ENCODE measurements at places on chromosomes 3 and 15.

- no peak for DNase-seq
Observed at GRCh38 chr15:67829647-67830504, 4.6 kb downstream of the SKOR1 start.

GRCh38 chr15:42759093-42759492, 22.2 kb upstream of the CDAN1 start:
- DNase-seq, result no peak

GRCh38 chr15:33737687-33738601, 230.4 kb upstream of the CHRM5 start:
- DNase-seq, result peak; percentile 7

- DNase-seq, result no peak
Observed at GRCh38 chr3:174342171-174342570, 517.0 kb upstream of the NAALADL2 start.

- DNase-seq, result no peak
Observed at GRCh38 chr15:88187195-88187594, 69.3 kb downstream of the NTRK3 start.

DNA sequence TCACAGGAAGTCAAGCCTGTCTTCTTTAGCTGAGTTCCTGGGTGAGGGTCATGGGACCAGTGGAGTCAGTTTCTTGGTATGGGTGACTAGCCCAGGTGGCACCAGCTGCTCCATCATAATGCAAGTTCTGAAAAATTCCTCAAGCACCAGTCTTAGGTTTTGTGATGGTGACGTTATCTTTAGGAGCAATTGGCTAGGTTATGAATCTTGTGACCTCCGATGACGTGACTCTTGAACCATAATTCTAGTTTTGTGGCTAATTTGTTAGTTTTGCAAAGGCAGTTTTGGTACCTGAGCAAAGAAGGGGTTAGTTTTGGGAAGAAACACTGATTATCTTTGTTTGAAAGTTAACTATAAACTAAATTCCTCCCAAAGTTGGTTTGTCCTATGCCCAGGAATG, 608.4 kb downstream of the VGLL3 start:
- DNase-seq, result no peak

DNA sequence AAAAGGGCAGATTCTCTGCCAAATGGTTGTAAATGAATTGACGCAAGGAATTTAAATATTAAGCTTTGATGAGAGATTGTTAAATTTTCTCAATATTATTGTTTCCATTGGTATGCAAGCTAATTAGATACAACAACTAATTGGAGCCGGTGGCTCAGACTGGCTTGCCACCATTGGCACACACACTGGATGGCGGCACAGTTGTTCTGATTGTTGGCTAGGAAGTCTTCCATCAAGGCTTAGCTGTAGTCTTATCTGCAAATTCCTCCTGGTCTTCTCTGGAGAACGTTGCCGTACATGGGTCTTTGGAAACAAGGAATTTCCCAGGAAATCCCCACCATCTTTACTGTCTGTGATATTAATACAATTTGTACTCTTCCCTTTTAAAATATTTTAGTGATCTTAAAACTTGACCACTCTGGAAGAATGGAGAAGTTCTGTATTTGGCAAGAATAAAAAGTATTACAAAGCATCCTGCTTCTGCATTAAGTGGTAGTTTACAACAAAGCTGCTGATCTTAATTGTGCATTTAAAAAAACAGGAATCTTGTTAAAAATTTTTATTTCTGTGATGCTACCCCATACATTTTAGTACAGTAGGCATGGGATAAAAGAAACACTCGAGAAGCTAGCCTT, 126.5 kb downstream of the UBE2E2 start:
- no peak for DNase-seq

DNA sequence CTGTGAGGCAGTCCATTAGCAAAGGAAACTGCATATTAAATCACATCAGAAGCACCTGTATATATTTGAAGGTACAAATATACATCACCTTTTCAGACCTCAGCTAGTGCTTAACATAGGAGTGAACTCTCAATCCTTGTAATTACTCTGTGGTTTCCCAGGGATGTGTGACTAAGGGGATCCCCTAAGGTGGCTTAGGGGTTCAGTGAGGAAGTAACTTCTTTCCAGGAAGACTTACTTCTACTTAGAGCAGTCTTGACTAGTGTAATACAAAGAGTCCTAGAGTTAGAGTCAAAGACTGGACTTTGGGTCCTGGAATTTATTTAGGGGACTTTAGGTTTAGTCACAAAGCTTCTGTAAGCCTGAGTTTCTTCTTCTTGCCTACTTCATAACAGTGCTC, 8.7 kb upstream of the SUMF1 start:
- DNase-seq, result no peak

DNA sequence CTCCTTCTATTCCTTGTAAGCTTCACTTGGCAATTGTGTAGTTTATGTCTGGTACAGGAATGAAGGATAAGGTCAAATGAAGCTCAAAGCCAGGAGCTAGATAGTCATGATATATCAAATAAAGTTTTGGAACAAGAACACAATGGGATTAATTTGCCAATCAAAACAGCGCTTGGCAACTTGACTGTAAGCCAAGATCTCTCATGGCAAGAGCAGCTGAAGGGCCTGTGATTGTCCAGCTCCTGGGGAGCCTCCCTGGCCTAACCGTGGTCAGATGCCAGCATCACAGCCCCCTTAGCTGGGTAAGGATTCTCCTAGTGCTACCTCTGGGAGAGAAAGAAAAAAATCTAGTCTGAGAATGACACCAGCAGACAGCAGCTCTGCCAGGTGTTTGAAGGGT, 97.2 kb downstream of the LIPC start:
- DNase-seq, result no peak

DNA sequence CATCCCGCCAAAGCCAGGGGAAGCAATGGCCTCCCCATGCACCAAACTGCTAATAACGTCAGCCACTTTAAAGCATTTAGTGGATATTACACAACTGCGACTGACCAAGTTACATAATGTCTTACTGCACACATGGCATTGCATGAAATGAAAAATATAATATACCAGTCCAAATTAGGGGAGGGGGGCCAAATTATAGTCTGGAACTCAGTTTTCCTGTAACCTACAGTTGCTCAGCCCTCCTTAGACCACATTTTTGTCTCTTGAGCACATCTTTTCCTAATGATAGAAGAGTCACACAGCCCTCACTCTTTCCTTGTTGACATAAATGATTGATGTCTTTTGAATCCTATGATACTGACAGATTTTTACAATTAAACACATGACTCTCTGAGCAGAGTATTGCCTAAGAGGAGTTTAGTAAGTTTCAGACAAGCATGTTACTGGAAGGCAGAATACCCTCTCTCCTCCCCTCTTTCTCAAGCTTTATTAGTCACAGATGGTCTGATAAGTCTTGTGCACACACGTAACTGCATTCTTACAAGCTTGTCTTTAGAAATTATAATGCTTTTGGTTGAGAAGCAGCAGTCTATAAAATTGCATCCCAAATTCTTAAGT, 1.1 kb upstream of the PLD1 start:
- no peak for DNase-seq

DNA sequence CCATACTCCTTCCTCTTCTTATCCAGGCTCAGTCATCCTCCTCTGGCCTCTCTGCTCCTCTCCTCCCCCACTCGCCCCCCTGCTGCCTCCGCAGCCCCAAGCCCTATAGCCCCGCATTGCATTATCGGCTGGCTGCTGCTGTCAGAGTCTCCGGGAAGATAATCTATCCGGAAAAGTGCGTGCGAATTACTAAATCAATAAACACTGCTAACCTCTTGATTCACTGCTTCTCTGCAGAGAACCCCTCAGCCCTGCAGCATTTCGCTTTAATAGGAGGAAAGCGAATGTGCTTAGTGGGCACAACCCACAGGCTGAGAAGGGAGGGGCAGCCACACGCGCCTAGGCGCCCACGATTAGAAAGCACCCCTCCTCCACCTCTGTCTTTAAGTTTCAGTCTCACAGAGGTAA, 167.6 kb downstream of the ABHD5 start:
- no peak for DNase-seq

- DNase-seq, result no peak
Observed at GRCh38 chr3:71662568-71662967, 62.6 kb downstream of the EIF4E3 start.

DNA sequence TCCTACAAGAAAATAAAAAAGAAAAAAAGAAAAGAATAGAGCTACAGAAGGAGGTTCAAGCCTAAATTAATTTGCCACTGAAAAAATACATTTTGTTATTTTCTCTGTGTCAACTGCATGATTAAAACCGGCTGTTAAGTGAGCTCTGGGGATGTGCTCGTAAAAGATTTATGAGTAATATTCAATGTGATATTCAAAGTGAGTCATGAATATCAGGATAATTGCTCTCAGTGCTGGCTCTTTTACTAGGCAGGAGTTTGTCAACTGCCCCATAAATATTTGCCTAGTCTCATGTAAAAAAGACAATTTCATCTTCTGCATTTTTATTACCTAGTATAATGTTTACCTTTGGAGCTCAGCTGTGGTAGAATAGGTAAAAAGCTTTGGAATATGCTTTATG, 78.9 kb downstream of the CDIN1 start:
- DNase-seq, result no peak

GRCh38 chr15:24877174-24877573, 77.6 kb upstream of the SNRPN start:
- DNase-seq, result no peak

DNA sequence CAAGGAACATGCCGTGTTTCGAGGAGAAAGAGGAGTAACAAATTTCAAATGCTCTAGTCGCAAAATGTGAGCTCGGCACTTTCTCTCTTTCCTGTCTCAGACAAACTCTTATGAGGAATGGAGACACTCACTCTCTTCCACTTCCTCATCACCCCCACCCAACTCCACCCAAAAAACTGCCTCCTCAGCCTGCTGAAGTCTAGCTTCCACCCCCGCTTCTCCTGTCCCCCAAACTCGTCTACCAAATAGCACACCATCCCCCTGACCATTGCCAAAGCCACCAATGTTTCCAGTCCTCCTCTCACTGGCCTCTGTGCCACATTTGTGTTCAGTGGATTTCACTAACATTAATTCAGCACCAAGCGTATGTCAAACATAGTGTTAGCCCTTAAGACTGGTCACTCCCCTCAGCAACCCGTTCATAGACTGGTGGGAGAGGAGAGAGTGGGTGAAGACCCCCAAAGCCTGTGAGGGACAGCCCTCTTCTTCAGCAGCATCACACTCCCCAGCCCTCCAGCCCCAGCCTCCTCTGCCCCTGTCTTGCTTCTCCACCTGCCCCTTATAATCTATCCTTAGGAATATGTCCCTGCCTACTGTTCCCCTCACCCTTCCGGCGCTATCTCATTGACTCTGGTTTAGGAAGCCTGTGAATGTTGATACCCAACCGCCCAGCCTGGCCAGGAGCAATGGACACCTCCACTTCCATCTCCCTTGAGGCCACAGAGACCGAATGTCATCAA, 77.3 kb downstream of the FAM174B start:
- DNase-seq, result no peak

DNA sequence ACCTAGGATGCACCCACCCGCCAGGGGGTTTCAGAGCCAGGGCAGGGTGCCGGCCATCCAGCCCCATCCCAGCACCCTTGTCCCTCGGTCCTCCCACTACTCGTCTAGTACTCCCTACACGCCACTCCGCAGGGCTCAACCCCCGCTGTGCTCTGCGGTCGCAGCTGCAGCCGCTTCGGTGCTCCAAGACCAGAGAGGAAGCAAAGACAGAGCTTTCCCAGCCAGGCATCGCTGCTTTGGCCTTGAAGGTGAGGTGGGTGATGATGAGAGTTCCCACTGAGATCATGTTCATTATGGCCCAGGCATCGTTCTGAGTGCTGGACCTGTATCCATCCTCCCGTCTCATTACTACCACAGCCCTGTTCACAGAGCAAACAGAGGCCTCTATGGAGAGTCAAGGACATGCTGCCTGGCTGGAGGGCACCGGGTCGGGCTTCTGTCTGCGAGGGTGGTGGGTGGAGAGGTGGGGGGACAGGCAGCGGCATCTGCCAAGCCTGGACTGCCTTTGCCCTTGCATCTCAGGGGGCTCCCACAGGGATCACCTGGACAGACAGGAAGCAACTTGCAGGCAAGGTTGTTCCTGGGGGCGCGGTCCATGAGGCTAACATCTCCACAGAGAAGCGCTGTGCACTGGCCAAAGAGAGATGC, 66.9 kb downstream of the KLF13 start:
- DNase-seq, result no peak

DNA sequence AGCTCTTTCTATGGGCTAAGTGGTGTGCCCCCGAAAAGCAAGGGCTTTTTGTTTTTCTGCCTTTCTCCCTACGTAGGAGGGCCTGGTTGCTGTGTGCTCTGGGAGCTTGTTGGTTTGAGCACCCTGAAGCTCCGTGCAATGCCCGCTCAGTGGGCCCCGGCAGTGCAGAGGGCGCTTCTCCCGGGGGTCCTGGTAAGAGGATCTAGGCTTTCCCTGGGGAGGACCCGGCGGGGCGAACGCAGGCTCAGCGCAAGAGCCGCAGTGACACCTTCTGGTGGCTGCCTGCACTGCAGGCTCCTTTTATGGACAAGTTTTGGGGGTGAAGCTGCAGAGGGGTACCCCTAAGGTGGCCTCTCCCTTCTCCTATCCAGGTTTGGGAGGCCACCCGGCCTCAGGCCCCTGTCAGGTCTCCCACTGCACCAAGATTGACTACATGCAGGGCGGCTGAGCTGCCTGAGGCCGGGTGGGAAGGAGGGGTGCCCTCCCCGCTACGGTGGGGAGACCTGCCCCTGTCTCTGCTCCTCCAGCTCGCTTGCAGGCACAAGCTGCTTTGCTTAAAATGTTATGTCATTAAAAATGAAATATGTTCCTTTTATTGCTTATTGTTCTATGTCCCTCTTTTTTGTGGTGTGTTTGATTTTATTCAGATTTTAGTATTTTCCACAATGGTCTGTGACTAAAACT, 387.9 kb downstream of the GABRG3 start:
- DNase-seq, result no peak

GRCh38 chr15:25375557-25375956, 63.3 kb downstream of the UBE3A start:
- no peak for DNase-seq

DNA sequence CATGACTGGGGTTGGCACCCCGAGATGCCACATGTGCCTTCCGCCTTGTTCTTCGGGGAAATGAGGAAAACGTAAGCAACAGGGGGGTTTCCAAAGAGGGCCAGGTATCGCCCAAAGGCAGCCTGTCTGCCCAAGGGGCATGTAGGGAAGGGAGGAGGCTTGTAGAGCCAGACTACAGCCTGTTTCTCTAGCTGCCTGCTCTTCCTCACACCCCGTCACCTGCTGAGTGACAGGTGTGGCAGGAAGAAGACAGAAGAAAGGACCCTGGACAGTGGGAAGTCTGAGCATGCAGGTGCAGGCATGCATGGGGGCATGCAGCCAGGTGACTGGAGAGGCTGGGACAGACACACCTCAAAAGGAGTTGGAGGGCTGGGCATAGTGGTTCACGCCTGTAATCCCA, 9.8 kb downstream of the PLA2G4E start:
- no peak for DNase-seq

DNA sequence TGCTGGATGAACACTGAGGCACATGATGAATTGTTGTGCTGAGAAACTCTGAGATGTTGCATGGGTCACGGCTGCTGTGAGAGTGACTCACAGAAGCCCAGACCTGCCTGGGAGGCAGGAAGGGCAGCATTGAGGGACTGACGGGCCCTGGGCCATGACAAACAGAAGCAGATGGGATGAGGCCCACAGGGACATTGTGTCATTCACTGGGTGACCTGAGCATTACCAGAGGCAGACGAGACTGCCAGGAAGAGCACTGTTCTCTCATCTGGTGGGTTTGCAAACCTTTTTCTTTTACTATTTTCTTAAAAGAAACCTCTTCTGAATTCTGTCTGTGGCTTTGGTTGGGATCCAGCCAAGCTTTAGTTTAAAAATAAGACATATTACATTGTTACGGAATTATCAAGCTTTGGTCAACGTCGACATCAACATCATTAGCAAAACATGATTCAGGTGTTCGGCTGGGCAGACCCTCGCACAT, 67.8 kb downstream of the BDH1 start:
- DNase-seq, result no peak

GRCh38 chr3:30332196-30333021, 274.0 kb upstream of the TGFBR2 start:
- no peak for DNase-seq

GRCh38 chr3:71194785-71195184, 388.7 kb downstream of the FOXP1 start:
- DNase-seq, result no peak

Data from activated T-cell treated with anti-CD3 and anti-CD28 coated beads for 4 hours (primary cell).